Stimulated activated CD8-positive, alpha-beta memory T cell treated with anti-CD3 and anti-CD28 coated beads, Interleukin-15, amount 100 ng/mL, for 24 hours (primary cell): ENCODE measurements at places on chromosomes 11 and 22.

DNA sequence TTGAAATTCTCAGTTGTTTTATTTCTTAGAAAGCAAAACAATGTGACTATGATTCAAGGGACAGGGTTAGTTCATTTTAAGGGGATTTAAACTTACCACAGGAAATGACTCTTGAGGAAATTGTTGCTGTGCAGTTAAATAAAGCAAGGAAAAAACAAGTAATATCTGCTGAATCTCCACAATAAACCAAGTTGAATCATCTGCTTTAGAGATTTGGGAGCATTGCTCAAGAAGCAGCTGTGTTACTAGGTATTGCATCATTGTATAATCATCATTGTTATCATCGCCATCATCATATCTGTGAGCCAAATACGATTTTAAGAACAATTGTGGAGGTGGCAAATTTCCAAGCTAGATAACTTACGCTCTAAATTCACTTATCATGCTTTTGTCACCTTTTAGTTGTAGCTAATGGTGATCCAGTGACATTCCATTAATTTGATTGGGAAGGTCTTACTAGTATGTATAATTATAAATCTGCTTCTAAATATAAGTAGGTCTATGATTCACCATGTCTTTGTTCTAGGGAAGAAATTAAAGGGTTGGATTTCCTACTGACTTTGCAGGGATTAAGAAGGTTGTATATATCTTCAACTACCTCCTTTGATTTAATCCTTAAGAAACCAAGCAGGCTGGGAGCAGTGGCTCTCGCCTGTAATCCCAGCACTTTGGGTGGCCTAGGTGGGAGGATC is 19.9 kb downstream of the MMP10 start:
- no peak for DNase-seq

DNA sequence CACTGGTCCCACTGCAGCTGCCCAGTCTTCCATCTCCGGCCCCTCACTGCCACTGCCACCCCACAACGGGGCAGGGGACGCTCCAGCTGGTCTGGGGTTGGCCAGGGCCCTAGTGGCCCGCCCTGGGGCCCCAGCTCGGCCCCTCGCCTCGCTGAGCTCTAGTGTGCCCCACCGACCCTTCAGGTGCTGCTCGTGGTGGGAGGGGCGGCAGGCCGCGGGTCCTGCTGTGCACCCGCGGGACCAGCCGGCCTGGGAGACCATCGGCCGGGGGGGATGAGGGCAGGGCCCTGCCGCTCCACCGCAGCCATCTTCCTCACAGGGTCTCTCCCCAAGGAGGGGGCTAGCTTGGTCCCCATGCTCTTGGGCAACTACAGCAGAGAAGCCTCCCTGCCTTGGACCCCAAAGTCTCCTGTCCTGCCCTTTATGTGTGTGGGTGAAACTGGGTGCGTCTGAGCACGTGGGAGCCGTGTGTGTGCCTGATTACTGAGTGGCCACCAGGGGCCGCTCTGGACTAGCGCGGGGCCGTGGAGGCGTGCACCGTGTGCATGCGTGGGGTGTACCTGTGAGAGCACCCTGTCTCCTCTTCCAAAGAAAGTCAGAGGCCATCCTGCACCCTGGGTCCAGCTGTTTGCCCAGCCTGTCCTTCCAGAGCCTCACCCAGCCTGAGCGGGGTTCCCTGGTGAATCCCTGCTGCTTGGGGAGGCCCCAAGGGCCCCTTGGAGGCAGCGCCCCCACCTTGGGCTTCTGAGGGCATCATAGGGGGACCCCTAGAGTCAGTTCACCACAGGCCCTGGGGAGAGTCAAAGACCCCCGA is 6.0 kb upstream of the ACR start:
- DNase-seq = peak; percentile 19

- no peak for DNase-seq
Measured at GRCh38 chr11:74072286-74072685, 63.4 kb upstream of the UCP3 start.

- DNase-seq = no peak
Measured at GRCh38 chr11:8101421-8101820, 20.4 kb downstream of the TUB start.

GRCh38 chr11:7900686-7901085 is 30.4 kb downstream of the OR10A6 start:
- DNase-seq = no peak

DNA sequence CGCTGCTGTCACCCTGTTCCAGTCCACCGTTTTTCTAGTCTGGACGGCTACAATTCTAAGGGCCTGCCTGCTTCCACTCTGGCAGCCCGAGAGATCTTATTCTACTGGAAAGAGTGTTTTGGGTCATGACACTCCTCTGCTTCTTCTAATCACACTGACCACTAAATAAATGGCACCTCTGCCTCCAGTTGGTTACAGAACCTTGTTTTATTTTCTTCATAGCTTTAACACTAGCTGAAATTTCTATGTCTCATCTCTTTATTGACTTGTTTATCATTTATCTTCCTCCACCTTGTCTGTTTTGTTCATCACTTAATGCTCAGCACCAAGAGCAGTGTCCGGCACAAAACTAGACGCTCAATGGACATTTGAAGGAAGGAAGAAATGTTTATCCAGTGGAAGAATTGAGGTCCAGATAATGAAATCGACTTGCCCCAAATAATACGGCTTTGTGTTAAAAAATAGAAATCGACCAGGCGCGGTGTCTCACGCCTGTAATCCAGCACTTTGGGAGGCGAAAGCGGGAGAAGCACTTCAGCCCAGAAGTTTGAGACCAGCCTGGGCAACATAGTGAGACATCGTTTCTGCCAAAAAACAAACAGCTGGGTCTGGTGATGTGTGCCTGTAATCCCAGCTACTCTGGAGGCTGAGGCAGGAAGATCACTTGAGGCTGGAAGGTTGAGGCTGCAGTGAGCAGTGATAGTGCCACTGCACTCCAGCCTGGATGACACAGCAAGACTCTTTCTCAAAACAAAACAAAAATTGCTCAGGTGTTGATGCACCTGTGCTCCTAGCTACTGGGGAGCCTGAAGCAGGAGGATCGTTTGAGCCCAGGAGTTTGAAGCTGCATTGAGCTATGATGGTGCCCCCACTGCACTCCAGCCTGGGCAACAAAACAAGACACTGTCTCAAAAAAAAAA is 693 bp upstream of the PRR14L start:
- no peak for DNase-seq

DNA sequence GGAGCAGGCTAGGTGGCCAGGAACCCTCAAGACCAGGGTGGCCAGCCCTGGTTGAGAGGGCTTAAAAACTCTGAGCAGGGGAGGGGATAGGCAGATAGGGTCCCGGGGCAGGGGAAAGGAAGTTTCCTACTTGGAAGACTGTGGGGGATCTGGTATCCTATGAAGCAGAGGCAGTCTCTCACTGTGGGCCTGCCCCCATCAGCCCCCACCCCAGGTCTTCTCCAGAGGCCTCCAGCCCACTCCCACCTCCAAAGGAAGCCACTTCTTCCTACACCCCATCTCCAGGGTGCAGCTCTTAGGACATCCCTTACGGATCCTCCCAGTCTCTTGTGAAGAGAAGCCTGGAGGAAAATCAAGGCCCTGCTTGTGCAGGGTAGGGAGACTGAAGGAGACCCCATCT is 16.3 kb downstream of the SCN4B start:
- DNase-seq = no peak

DNA sequence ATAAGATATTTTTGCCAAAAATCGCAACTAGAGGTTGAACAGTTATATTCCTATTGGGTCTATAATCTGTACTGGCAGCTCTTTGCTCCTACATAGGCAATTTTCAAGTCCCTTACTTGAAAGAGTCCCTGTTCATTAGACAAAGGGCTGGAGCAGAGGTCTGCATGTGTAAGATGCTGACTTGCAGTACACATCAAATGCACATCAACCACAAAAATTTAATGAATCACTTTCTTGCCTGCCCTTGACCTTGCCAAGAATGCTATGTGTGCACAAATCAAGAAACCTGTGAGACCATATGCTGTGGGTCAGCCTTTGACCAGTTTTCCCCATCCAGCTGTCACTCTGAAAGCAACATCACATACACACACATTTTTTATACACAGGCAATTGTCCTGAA is 661.5 kb downstream of the LRRC4C start:
- DNase-seq = no peak
